ENCODE measurements at places on chromosomes 7 and 10. TPM values are rescaled to one million over a fixed set of nuclear protein-coding genes. Genes with fewer than 3 reads are reported as not detected.
A peak's percentile ranks its signal among the peaks of the same experiment; 100 is the strongest.

GRCh38 chr10:104120903-104121484 lies 977 bp upstream of the SFR1 start:
- peak; percentile 97 for DNase-seq

Gene ADCYAP1R1
- total RNA-seq = not detected

GRCh38 chr10:34551295-34551694 lies 263.8 kb downstream of the PARD3 start:
- no peak for DNase-seq

Gene CRYGN
- total RNA-seq = not detected

Gene LEP
- total RNA-seq = not detected

Gene CPVL
- 0.93 TPM for total RNA-seq

DNA sequence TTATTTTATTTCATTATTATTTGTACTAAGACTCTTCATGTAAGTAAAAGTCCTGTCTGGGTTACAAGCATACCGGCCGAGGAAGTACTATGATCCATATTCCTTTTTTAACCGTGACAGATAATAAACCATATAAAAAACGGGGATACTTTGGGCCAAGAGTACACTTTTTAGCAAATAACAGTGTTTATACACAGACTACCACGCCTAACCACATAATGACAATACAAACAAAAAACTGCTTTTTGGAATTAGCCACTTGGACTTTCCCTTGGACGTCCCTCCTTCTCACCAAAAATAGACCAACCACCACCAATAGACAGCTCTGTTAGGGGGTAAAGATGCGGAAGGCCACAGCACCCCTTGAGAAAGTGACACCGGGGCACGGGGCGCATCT lies 800 bp downstream of the MINDY3 start:
- DNase-seq = no peak

DNA sequence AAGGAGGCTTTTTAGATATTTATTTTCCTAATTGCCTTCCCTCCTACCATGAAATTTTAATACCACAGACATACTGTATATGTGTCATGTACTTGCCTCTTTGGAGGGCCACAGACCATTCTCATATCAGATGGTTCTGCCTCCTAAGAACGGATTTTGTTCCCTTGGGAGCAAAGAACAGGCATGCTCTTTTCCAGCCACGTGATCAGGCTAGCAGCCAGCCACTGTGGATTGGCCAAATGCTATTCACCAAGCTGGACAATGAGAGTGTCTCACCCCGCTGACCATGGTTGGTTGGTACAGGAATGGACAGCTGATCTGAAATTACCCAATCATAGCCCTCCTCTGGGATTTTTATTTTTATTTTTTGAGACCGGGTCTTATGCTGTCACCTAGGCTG lies 21.5 kb upstream of the CRHR2 start:
- no peak for DNase-seq

- no peak for DNase-seq
Observed at GRCh38 chr7:69448071-69448470, 150.2 kb upstream of the AUTS2 start.

Gene COL17A1
- 0.84 TPM for total RNA-seq

GRCh38 chr10:61786728-61787127 lies 114.8 kb upstream of the ARID5B start:
- DNase-seq = peak; percentile 55

Gene PON3
- total RNA-seq = 0.85 TPM

DNA sequence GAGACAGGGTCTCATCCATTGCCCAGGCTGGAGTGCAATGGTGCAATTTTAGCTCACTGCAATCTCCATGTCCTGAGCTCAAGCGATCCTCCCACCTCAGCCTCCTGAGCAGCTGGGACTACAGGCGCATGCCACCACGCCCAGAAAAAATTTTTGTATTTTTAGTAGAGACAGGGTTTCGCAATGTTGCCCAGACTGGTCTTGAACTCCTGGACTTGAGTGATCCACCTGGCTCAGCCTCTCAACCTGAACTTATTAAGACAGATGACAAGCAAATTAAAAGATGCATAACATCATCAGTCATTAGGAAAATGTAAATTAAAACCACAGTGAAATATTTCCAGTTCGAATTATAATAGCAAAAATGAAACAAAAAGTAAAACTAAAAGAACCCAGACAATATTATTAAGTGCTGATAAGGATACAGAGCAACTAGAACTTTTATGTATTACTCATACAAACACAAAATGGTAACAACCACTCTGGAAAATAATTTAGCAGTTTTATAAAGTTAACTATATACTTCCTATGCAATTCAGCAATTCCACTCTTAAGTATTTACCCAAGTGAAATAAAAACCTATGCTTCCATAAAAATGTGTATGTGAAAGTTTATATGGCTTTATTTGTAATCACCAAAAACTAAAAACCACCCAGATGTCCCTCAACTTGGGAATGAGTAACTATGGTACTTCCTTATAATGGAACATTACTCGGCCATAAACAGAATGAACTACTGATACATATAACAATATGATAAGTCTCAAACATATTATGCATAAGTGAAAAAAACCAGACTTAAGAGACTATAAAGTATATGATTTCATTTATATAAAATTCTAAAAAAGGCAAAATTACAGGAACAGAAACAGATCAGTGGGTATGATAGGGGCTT lies 15.3 kb downstream of the ZFAND4 start:
- no peak for DNase-seq

- no peak for DNase-seq
Observed at GRCh38 chr10:12957081-12957480, 44.4 kb downstream of the CCDC3 start.

Gene HOXA10
- 3.7 TPM for total RNA-seq

DNA sequence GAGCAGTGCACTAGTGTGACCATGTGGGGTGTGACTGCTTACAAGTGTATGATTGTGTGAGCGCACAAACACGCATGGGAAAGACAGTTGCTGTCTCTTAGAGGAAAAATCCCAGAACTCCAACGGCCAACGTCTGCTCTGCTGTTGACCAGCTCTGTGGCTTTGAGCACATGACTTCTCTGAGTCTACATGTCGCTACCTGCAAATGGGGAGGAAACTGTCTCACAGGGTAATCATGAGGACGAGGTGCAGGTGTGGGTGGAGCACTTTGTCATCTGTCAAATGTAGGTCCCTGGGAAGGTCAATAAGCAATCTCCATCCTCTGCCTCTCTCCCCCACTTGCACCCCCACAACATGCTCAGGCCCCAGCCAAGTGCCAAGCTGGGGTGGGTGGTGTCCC lies 31.2 kb upstream of the TLX1 start:
- DNase-seq = no peak

DNA sequence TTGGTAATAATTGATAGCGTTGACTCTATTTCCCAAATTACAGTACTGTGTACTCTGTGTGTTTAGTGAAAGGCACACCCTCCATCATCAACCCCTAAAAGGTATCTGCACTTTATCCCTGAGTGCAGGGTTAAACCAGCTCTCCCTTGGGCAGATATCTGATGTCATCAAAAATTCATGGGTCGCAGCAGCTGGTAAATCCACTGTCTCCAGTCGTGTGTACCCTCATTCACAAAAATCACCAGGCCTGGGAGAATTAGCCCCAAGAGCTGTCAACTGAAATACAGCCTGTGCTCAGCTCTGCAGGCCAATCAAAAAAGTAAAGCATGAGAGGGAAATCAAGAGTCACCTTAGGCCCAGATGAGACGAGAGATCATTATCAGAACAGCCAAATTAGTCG lies 103.7 kb downstream of the HIP1 start:
- DNase-seq = no peak

DNA sequence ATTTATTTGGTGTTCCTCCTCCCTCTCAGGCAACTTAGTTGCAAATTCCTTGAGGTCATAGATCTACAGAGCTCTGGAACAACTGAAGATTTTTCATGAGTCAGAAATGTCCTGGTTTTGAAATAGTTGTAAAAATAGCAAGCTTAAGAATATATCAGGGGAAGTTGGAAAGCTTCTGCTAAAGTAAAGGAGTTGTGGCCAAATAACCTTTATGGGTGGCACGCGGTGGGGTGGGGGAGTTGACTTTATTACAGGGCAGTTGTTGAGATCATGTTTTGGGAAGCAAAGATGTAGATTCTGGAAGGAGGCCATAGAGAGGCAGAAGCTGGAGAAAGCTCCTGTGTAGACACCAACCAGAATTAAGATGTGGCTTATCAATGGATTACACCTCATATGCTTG lies 326.0 kb upstream of the MTPN start:
- DNase-seq = no peak

Gene TMEM236
- total RNA-seq = 0.17 TPM

Gene EN2
- total RNA-seq = not detected

DNA sequence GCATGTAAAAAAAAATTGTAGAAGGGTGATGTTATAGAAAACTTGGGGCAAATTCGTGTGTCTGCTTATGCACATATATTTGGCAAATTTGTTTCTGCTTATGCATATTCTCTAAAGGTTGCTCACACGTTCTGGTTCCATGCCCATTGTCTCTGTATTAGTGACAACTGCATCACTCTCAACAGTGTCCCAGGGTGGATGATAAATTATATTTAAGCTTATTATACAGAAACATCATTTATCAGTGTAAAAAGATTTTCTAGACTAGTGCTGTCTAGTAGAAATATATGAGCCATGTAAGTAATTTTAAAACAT lies 4.1 kb downstream of the STK31 start:
- no peak for DNase-seq

GRCh38 chr10:25651534-25651933 lies 282.5 kb upstream of the MYO3A start:
- DNase-seq = no peak

Gene SCRN1
- 94.6 TPM for total RNA-seq

DNA sequence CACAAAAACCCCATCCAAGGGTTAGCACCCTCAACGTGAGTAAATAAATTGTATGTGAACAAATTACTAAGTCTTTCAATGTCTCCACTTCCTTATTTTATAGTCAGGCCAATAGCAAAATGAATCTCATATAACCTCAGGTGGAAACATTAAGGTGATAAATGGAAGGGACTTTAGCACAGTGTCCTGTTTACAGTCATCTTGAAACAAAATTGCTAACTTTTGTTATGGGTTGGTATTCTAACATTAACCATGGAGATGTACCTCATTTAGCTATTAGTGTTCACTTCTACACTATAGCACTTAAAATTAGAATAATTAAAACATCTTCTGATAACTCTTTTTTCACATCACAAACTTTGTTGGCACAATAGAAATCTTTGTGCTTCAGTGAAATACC lies 255.8 kb upstream of the CNTNAP2 start:
- no peak for DNase-seq

DNA sequence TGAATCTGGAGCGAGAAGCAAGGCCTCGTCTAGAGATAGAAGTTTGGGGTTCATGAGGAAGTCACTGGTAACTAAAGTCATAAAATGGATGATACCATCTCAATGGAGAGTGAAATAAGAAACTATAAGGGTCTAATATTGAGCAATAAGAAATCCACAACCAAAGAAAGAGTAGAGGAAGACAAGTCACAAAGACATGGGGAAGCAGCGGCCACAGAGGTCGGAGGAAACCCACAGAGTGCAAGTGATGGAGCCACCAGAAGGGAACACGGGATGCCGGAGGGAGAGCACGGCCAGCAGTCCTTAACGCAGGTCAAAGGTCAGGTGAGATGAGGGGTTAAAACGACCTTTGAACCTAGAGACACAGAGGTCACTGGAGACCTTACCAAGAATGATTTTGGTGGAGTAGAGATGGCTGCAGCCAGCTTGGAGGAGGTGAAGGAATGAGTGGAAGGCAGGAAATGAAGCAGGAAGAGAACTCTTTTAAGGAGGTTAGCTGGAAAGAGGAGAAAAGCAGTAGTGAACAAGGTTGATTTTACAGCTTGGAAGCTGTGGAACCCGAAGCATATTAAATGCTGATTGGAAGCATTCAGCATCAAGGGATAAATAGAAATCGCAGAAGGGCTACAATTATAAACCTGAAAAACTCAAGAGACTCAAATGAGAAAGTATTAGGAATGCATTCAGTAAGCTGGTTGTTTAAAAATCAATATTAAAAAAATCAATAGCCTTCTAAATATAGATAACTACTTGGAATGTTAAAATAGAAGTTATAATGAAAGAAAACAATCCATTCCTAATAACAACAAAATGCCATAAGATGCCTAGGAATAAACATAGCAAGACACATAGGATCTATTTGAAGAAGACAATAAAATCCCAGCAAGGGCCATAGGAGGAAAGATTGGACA lies 93.7 kb downstream of the SVOPL start:
- DNase-seq = no peak

Gene DNAJC12
- total RNA-seq = 4.1 TPM

GRCh38 chr10:57605948-57606485 lies 661.7 kb downstream of the IPMK start:
- no peak for DNase-seq

DNA sequence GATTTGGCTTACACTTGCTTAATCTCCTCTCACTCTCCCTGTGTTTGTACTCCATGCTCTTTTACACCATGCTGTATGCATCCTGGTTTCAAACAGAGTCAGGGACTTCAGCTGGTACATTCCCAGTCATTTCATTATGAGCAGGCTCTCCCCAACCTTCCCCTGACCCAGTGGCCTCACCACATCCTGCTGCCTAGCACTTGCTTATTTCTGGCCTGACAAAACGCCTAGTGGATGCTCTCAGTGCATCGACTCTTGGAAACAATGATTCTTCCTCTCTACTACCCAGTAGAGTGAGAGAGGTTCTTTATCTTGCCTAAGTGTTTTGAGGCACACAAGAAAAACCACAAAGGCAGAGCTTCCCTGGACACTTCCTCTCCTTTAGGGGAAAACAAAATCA lies 63.4 kb downstream of the CAV1 start:
- peak; percentile 79 for DNase-seq

Gene ATRNL1
- 0.17 TPM for total RNA-seq

Gene GSTO1
- total RNA-seq = 348 TPM

Gene GIMAP4
- 408 TPM for total RNA-seq

Gene FXYD4
- not detected for total RNA-seq

DNA sequence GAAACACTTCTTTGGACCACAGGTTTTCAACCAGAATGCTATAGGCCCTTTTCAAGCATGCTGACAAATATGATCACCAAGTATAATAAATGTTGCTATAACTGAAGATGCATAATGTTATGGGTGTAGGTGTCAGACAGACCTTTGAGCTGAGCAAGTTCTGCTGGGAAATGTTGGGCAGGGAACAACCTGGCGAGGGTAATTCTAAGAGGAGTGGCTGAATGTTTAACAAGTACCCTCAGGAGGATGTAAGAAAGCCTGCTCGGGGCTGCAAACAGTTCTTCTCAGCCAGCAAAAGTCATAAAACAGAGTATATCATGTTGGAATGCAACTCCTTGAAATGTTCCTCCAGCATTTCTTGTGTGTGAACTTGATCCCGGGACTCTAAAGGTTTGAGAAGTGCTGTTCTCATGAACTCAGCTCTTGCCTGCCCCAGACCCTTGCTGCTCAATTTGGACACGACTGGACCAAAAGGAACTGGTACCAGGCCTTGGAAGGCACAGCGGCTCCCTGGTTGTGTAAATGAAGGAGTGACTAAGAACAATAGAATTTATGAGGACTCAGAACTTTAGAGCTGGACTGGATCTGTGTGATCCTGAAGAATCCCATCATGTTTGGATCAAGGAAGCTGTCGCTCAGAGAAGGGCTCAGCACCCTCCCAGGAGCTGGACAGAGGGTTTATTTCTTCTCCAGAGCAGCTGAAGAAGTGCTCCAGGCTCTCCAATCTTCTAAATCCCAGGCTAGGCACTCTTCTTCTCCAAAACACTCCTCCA lies 143.2 kb upstream of the ANK3 start:
- DNase-seq = no peak

Data from dermis blood vessel endothelial cell (primary cell).